ENCODE measurements at places on chromosomes 2 and 18.

DNA sequence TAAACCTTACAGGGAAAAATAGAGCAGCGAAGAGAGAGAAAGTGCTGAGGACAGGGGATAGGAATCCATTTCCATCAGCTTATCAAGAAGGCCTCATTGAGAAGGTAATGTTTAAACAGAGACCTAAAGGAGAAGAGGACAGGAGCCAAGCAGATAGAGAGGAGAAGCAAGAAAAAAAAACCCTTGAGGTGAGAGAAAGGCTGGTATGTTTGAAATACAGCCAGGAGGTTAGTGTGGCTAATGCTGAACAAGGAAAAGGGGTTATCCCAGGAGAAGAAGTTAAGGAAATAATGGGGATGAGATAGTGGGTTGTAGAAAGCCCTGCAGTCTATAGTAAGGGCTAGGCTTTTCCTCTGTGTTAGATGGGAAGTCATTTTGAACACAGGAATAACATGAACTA lies 90.8 kb downstream of the GRB14 start:
- DNase-seq: no peak

DNA sequence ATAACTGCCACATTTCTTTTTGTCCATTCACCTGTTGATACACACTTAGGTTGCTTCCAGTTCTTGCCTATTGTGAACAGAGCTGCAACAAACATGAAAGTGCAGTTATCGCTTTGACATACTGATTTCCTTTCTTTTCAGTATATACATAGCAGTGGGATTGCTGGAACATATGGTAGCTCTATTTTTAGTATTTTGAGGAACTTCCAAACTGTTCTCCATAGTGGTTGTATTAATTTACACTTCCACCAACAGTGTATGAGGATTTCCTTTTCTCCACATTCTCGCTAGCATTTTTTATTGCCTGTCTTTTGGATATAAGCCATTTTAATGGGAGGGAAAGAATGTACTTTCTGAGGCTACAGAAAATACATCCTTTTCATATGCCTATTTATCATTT lies 167.4 kb downstream of the GULP1 start:
- DNase-seq: no peak

DNA sequence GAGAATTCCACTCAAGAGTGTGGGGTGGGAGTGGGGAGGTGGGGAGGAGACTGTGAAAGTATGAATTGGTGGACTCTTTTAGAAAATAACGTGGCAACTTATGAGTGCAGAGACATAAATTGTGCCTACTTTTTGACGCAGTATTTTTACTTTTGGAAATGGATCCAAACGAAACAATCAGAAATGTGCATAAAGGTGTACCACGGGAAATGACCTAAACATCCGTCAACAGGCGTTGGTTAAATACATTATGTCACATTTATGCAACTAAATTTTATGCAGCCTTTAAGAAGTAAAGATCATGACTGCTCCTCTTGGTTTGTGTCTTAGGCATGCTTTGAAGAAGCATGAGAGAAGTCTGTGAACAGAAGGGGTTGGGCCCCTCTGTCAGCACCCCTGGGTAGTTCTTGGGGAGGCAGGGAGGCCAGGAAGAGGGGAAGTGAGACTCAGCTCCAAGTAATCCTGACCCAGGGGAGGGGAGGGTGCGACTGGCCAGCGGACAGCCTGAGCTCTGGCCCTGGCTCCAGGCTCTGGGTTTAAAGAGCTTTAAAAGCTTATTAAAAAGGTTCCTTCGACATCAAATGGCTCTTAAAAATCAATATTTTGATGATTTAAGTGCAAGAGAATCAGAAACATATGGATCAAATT lies 126.4 kb upstream of the HAAO start:
- DNase-seq: no peak

GRCh38 chr2:229815858-229816257 lies 101.5 kb upstream of the DNER start:
- no peak for DNase-seq

- no peak for DNase-seq
Measured at GRCh38 chr2:71659868-71660518, 206.6 kb downstream of the DYSF start.

DNA sequence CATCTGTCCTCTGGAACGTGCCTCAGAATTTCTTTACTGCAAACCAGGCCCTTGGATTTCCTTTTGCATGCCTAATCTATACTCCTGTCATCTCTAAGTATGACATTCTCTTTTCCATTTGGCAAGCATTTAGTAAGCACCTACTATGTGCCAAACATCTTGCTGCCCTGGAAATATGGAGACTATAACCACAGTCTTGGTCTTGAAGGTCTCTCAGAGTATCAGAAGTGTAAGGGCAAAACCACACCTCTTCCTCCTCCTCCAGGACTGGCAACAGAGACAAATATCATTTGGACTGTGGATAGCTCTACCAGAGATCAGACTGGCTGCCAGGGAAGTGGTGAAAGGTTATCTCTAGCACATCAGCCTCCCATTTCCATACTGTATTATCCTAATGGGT lies 11.4 kb downstream of the DOCK10 start:
- DNase-seq: no peak

- no peak for DNase-seq
Measured at GRCh38 chr2:140747090-140747489, 1383.7 kb downstream of the LRP1B start.

DNA sequence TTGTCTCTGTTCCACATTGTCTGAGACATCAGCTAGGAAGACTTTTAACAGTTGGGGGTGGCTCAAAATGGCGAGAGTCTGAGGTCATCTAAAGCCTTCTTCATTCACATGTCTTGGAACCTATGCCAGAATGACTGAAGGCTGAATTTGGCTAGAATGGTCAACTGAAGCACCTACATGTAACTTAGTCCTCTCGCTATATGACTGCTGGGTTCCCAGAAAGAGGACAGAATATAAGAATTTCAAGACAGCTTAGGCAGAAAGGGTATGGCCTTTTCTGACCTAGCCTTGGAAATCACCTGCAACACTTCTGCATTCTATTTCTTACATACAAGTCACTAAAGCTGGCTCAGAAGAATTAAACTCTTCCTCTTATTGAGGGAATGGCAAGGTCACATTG lies 75.6 kb upstream of the OTX1 start:
- DNase-seq: no peak

DNA sequence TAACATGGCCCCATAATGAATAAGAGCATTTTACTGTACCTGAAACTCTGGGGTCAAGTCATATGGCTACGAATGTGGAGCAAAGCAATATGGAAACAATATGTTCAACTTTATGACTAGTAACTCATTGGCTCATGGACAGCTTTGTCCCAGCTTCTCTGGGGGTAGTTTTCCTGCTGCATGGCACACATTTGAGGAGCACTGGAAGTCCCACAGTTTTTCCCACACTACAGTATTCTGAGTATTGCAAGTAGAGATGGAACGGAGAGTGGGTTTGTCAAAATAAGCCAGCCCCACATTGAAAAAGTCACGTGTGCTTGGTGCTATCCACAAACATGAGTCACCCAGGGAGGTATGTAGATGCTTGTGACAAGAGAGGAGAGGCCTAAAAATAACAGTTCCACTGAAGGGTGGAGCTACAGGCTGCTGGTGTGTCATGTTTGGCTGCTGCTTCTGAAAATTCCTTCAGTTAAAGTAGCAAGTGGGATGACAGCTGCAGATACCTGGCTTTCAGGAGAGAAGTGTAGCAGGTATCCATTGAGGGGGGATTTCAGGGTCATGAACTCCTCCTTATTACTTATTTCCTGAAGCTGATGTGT lies 48.2 kb upstream of the CTAGE1 start:
- DNase-seq: peak; percentile 46

GRCh38 chr2:200054681-200055468 lies 99.5 kb downstream of the MAIP1 start:
- DNase-seq: no peak

DNA sequence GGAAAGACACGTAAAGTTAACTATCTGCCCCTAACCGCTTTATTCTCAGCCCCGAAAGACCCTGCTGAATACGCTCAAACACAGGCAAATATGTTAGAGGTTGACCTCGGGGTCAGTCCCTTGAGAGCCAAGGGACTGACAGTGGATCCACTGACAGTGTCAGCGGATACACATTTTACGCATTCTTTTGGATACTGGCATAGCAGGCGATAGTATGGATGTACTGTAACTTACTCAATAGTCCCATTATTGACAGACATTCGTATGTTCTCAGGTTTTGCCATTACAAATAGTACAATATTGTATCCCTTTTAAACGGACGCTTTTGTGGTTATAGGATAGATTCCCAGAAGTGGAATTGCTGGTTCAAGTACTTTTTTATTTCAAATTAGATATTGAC lies 13.4 kb downstream of the ATP6V1B1 start:
- DNase-seq: no peak

DNA sequence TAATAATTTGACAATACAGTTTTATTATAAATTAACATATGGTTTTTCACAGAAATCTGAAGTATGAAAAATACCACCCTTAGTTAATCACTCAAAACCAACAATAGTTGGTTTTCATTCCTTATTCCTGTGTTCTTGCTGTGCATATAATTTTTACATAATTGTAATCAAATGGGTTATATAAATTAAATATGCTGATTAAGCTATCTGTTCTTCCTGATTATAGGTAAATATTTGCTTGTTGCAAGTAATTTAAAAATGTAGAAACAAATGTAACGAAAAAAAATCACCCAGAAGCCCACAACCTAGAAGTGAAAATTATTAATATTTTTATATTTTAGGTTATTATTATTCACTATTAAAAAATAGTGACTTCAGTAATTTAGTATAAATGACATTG lies 98.3 kb downstream of the ZNF804A start:
- no peak for DNase-seq

- peak; percentile 16 for DNase-seq
Measured at GRCh38 chr2:237291138-237291792, 122.7 kb downstream of the COL6A3 start.

GRCh38 chr2:151051574-151052220 lies 210.0 kb downstream of the RBM43 start:
- DNase-seq: peak; percentile 47

DNA sequence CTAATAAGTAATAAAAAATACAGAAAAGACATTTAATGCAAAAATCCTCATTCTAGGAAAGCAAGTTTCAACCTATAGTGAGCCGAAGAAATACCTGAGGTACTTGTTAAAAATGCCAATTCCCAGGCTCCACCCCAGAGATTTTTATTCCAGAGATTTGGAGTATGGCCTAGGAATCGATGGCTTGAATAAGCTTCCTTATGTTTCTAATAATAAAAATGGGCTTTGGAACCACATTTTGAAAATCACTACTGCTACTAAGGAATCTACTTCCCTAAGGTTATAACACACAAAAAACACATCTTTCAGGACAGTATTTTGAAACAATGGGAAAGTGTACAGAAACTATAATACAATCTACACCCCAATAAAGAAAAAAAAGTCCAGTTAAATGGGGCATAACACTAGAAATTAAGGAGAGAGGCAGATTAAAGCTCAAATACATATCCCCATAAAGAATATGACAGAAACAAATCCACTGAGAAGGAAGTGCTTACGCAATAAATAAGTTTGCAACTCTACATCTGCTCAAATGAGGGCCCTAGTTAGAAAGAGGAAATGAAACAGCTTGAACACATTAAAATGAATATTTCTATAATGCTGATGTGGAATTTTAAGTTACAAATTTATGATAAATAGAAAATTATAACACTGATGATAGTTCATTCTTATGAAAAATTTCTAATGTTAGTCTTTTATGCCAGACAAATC lies 103.7 kb downstream of the EPB41L3 start:
- DNase-seq: no peak

DNA sequence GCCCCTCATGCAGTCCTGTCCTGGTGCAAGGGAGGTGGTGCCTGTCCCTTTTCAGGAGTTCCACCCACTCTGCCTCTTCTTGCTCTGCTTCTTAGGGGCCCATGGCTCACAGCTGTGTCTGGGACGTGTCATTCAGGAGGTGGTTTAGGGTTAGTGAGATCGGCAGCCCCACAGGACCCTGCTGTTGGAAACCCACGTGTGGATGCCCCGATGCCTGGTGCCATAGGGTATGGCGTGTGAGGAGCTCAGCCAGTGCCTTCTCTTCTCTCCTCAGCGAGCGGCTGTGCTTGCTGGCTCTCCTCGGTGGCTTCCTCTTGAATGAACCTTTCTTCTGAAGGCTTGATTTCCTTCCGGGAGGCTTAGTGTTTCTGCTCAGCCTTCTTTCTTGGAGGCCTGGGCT lies 55.2 kb downstream of the LDLRAD4 start:
- peak; percentile 33 for DNase-seq

DNA sequence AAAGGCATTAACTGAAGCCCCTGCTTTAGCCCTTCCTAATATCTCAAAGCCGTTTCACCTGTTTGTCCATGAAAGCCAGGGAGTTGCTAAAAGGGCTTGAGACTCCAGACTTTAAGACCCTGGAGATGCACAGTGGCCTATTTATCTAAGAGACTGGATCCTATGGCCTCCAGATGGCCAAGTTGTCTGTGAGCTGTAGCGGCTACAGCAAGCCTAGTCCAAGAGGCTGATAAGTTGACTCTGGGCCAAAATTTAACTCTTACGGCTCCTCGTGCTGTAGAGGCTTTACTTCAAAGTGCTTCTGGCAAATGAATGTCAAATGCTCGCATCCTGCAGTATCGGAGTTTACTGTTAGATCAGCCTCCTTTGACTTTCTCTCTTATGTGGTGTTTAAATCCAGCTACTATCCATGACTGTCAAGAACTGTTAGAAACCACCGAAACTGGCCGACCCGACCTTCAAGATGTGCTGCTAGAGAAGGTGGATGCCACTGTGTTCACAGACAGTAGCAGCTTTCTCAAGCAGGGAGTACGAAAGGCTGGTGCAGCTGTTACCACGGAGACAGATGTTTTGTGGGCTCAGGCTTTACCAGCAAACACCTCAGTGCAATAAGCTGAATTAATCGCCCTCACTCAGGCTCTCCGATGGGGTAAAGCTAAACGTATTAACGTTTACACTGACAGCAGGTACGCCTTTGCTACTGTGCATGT lies 336.7 kb upstream of the CNTNAP5 start:
- no peak for DNase-seq

DNA sequence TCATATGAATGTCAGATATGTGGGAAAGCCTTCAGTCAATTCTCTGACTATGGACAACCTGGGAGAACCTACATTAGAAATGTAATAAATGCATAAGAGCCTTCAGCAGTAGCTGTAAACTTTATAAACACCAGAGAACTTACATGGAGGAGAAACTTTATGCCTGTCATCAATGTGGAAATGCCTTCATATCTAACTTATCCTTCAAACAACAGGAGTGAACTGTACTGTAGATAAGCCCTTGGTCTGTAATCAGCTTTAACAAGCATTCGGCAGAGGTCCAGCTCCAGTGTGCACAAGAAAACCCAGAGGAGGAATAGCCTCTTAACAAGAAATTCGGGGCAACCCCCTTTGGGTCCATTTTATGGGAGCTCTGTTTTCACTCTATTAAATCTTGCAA lies 14.8 kb upstream of the UXS1 start:
- DNase-seq: no peak

GRCh38 chr2:22817197-22817596 lies 567.8 kb upstream of the KLHL29 start:
- no peak for DNase-seq

GRCh38 chr2:160380611-160381010 lies 113.0 kb downstream of the RBMS1 start:
- DNase-seq: no peak

GRCh38 chr2:77284353-77284752 lies 237.8 kb downstream of the LRRTM4 start:
- no peak for DNase-seq

GRCh38 chr18:77197073-77197472 lies 52.6 kb upstream of the GALR1 start:
- DNase-seq: no peak
